ENCODE measurements at places on chromosomes 12 and 14. TPM values are rescaled to one million over a fixed set of nuclear protein-coding genes. Genes with fewer than 3 reads are reported as not detected.

TRHDE gene
- under 0.01 TPM for total RNA-seq

NUP107 gene
- total RNA-seq = 40.7 TPM

RNASE2 gene
- total RNA-seq = not detected

MYO1A gene
- 0.14 TPM for total RNA-seq

FBXL14 gene
- total RNA-seq = 9.6 TPM

SERPINA12 gene
- not detected for total RNA-seq

GNB3 gene
- total RNA-seq = 0.34 TPM

GYS2 gene
- total RNA-seq = not detected

A2M gene
- not detected for total RNA-seq

Data from nasal cavity respiratory epithelium epithelial cell of viscerocranial mucosa (primary cell).